ENCODE measurements at places on chromosomes 6 and 20. TPM values are rescaled to one million over a fixed set of nuclear protein-coding genes. Genes with fewer than 3 reads are reported as not detected.
A peak's percentile ranks its signal among the peaks of the same experiment; 100 is the strongest.

Gene ADGRF1
- total RNA-seq = not detected

Gene LY6G6D
- total RNA-seq = 0.58 TPM

Gene ERVFRD-1
- total RNA-seq = 0.04 TPM

Gene EPHA7
- total RNA-seq = 9.8 TPM

Gene BIRC7
- total RNA-seq = 0.13 TPM

Gene PROKR2
- total RNA-seq = not detected

Gene ABHD16B
- total RNA-seq = not detected

DNA sequence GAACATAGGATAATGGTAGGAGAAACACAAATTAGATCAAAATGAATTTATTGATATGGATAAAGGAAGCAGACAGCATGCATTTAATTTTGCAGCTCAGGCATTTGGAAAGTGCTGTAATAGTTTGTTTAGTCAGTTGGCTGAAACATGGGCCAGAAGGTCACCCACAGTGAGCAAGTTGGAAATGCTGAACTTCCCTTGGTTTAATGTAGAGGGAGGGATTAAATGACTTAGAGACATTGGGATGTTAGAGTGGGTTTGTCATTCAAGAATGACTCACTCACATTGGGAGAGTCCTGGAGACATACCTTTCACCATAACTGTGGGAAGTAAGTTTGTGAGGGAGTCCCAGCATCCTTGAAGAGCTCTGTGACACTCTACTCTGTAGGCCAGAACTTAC lies 231.5 kb upstream of the PLCB4 start:
- DNase-seq = no peak

DNA sequence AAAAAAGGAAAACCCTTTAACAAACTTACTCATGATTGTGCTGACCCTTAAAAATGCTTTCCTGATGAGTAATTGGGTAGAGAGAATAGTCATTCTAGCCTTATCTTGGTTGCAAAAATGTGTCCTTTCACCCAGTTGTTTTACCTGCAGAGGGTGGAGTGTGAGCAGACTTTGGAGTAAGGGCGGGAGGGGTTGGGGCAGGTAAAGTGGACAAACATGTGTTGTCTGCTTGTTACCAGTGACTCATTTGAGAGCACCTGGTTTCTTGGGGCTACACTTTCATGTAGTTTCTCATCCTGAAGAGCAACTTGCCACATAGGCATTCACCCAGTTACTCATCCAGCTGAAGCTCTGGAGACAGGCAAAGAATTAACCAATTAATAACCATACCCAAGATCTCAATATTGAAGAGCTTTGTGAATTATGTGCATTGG lies 121.1 kb downstream of the TNFRSF21 start:
- DNase-seq = no peak

GRCh38 chr20:24465730-24466129 lies 3.7 kb upstream of the SYNDIG1 start:
- peak; percentile 67 for DNase-seq

DNA sequence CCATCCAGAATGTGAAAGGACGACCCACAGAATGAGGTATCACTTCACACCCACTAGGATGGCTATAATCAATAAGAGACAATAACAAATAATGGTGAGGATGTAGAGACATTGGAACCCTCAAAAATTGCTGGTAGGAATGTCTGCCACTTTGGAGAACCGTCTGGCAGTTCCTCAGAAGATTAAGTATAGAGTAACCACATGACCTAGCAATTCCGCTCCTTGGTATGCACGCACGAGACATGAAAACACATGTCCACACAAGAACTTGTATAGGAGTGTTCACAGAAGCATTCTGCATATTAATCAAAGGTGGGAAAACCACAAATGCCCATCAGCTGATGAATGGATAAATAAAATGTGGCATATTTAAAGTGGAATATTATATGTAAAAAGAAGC lies 100.6 kb downstream of the IRF4 start:
- DNase-seq = no peak

DNA sequence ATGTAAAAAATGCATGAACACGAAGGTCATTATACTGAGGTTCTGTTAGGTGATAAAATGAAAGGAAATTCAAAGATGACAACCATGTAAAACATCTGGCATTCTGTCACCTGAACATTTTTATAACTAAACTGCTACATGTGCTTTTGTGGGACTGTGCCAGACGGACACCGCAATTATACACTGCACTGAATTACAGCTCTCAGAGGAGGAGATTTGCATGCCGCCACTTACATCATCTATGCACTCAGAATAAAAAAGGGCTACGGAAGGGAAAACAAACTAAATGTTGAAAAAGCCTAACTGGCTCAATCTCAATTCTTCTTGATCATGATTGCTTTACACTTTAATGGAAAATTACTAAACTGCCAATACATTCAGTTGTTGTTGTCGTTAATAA lies 614.0 kb upstream of the EYS start:
- no peak for DNase-seq

DNA sequence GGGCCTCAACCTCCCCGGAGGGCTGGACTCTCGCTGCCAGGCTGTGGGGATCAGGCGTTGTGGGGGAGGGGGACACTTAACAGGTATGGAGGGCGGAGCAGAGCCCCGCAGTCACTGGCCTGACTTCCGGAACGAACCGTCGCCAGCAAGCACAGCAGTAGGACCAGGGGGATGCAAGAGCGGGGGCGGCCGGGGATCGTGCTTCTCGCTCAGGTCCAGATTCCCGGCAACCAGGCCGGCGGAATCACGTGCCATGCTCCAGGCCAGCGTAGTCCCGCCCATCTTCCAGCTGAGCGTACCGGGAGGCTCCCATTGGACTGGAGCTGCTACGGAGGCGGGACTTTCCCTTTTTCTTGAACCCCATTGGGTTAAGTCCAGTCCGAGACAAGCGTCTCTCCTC lies 10.0 kb upstream of the POU5F1 start:
- DNase-seq = peak; percentile 83

DNA sequence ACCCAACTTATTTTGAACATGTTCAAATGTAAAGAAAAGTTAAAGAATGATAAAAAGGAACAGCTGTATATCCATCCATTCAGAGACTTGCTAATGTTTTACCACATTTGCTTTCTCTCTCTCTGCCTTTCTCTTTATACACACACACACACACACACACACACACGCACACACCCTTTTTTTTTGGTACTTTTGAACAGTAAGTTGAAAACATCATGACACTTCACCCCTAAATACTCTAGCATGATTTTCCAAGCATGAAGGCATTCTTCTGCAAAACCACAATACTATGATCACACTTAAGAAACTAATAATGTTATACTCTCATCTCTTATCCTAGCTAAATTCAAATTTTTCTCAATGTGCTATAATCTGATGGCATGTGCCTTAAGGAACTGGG lies 192.3 kb downstream of the UTRN start:
- DNase-seq = peak; percentile 10

DNA sequence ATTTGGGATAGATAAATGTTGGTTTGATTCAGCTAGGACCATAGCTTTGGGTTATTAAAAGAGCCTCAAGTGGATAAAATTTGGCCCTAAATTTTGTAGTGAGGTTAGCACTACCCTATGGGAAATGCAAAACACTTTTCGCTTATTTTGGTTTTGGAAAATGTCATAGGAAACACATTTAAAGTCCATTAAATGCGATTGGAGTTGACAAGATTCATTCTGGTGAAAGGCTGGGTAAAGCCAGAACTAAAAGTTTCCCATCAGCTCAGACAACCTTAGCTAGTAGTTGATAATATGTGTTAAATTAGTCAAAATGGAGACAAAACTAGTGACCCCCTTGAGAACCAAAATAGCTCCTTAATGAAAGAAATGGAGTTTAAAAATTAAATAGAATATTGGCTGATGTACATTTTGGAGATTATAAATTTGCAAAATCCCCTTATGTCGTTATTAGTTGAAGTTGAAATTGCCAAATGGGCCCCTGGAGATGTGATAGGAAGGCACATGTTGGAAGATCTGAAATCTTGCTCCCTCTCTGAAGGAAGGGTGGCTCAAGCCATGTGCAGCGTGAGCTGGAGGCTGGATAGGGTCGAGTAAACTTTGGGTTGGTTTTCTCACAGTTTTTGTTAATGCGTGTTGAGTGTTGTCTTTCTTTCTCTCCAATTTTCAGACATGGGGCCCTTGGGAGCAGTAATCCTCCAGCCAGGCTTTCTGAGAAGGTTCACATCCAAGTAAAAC lies 72.8 kb downstream of the CD83 start:
- peak; percentile 76 for DNase-seq

GRCh38 chr6:128036808-128037570 lies 136.1 kb upstream of the THEMIS start:
- no peak for DNase-seq

DNA sequence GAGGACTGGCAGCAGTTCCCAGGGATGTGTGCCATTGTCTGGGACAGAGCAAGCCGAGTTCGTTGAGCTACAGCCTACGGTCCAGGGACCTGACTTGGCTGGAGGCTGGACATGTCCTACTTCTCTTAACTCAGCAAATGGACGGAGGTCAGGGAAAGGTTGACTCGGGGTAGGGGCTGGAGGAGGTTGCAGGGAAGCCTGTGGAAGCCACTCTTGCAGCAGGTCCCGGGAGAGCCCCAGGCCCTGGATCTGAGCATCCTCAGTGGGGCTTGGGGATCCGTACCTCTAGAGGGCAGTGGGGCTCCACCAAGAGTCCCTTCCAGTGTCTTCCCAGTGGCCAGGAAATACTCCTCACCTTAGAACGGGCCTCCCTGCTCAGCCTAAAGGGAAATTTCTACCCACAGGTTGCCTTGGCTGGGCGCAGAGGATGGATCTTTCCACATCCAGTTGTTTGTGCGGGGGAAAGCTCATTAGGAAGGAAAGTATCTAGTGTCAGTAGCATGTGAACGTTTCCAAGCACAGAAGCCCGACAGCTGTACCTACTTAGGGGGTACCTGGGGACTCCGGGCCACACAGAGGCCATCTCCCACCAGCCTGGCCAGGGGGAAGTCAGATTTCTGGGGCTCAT lies 170.2 kb downstream of the NFATC2 start:
- peak; percentile 77 for DNase-seq

DNA sequence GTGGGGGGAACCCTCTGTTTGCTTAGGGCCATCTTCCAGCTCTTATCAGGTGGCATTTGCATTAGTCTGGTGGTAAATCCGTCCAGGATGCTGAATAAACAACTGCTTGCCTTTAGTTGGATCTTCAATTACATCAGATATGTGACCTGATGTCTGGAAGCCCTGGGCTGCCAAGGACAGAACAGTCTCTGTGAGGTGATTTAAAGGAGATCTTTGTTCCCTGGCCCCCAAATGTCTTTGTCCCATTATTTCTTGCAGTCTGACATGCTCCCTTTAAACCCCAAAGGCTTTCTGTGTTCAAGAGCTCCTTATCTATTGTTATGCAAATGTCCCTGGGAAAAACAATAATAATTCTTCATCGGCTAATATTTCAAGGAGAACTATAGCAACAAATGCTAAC lies 84.6 kb upstream of the SPTLC3 start:
- no peak for DNase-seq

- peak; percentile 50 for DNase-seq
Observed at GRCh38 chr6:74946961-74947360, 258.9 kb downstream of the COL12A1 start.

GRCh38 chr6:36345681-36346466 lies 9.2 kb upstream of the BNIP5 start:
- no peak for DNase-seq

DNA sequence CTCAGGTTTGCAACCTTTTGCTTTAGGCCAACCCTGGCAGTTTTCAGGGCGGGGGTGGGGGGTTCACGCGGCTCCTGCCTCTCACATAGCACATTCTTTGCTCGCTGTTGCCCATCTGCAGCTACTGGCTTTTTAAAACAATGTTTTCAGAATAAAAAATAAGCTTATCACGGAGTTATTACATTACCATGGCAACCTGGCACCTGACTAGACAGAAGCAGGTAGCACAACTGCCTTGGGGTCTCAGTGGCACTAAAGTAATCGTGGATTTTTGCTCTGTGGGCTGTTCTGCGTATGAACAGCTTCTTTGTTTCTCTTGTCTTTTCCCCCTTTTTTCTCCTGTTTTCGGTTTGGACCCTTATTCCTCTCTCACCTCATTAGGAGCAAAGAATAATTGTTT lies 9.1 kb upstream of the MANBAL start:
- no peak for DNase-seq

GRCh38 chr6:85756982-85757381 lies 114.3 kb upstream of the SYNCRIP start:
- peak; percentile 30 for DNase-seq

- DNase-seq = no peak
Observed at GRCh38 chr6:3336859-3337515, 78.2 kb downstream of the PSMG4 start.
